ENCODE measurements at places on chromosomes 4 and X.

GRCh38 chr4:113845138-113845537, 83.6 kb upstream of the CAMK2D start:
- no peak for DNase-seq

DNA sequence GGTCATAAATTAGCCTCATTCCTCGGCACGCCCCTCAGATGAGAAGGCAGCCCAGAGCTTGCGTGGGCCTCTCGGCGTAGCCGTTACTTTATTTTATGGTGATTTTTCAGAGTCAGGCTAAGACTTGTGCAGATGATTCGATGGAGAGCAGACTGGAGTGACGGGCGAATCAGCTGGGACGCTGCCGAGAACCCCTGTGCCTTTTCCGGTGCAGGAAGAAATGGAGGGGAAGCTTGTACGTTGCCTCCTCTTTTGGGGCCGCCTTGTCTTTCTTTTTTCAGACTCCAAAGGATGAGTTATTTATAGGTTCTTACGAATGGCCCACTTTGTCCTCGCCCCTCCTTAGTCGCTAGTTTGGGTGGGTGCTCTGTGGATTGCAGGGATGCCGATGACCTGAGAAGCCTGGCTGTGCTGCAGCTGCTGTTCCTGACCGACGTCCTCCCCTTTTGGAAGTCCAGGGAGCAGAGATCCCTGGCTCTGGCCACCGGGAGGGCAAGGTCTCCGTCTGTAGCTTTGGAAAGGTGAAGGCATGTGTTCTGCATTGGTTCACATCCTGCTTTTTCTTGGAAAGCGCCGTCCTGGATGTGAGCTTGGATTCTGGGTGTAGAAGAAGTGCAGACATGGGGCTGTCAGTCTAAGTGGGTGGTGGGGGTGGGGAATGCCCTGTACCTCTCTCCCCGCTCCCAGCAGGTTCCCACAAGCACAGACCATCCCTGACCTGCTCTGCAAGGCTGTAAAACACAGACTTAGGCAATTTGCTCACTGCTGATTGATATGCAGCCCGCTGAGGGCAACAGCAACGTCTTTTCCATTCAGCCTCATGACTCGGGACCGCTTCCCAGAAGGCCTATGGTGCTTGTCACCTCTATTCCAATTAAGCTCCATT, 9.3 kb downstream of the SORCS2 start:
- no peak for DNase-seq

DNA sequence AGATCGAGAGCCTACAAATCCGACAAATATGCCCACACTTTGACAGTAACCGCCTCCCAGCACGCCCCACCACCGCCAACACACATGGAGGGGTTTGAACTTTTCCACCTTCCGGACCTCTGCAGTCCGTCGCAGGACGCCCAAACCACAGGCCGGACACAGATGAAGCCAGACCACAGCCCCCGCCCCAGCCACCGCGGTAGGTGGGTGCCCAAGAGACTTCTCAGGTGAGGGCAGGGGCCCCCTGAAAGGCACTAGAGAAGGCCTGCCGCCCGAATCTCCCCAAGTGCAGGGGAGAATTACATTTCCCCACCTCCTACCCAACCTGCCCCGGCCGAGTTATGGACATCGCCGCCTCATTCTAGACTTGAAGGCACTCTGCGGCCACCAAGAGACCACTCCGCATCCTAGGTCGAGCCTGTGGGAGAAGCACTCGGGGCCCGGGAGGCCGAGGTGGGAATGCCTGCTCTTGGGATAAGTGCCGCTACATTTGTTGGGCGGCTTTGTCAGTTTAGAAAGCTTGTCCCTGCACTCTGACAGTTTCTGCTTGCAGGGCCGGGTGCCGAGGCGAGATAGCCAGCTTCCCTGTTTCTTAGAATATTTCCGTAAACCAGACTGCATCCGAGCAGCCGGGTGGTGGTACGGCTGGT, 21.5 kb downstream of the HAND2 start:
- DNase-seq: no peak

- DNase-seq: peak; percentile 55
Observed at GRCh38 chrX:49884290-49884862, 5.1 kb downstream of the USP27X start.

DNA sequence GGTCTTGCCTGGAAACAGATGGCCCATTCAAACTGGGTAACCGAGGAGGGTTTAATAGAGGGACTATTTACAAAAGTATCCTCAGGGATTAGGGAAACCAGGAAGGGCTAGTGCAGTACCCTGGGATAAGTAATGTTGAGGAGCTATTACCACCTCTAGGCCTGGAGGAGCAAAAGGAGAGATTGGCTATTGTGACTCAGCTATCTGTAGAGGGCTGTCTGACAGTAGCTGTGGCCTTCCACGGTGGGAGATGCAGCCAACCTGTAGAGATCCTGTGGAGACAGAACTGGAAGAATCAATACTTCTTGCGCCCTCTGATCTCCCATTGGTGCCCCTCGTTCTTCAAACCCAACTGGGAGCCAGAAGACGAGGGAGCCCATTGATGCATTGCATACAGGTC, 34.1 kb upstream of the RPS6KA3 start:
- no peak for DNase-seq

- DNase-seq: peak; percentile 82
Observed at GRCh38 chrX:55451990-55452832, at the start of gene MAGEH1. MAGEH1 (plus strand) TSS chrX:55452127; CDS start chrX:55452375, 248 bp downstream.

DNA sequence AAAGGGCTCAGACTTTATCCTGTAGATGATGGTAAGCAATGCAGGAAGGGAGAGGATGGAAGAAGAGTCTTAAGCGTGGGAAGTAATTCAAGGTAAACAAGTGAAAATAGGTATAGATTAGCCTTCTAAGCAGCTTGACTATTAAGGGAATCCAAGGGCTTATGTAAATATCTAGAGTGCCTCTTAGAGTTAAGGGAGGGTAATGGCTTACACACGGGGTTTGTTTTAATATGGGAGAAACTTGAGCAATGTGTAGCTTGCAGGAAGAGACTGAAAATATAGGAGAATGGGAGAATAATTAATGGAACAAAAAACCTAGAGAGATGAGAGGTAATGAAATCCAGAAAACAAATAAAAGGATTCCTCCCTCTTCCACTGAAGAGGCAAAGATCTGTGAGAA, 12.8 kb upstream of the SAP30 start:
- no peak for DNase-seq

DNA sequence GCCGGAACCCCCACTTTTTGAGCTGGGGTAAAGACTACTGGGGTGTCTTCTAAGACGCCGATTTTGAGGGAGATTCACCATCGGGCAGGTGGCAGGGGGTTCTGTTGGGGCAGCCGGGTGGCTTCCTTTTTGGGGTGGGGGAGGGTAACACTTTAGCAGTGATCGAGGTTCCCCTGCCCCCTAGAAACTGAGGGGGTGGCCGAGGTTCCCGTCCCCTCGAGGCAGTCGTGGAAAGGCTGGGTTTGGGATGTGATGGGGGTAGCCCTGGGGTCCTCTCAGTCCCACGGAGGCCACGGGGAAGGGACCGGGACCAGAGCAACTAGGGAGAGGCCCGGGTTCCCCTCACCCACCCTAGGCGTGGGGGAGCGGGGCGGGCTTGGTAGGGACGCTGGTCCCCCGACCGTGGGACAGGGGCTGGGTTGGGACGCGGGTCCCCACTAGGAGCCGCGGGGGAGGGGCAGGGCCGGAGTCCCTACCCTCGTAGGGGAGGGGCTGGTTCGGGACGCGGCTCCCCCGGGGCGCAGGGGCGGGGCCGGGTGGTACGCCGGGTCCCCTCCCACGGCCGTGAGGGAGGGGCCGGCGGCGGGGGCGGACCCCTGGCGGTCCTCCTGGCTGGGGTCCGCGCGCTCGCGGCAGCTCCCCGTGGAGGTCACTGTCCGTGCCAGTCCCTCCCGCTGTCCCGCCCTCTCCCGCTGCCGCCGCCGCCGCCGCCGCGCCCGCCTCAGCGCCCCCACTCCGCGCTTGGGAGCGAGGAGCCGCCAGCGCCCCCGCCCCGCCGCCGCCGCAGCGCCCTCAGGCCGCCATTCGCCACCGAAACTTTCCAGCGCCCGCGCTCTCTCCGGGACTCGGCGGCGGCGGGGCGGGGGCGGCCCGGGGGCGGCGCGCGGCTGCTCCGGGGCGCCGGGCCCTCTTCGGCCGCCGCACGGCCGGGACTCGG, at the start of gene TBL1X:
TSS of gene TBL1X (plus strand) at position 624 of the 937 bp plus-strand sequence. CDS start 188,529 bp downstream, outside the sequence.
- DNase-seq: peak; percentile 63
